ENCODE measurements at places on chromosomes 11 and 22. TPM values are rescaled to one million over a fixed set of nuclear protein-coding genes. Genes with fewer than 3 reads are reported as not detected.

The APOA4 gene
- total RNA-seq: 0.52 TPM

The PDGFB gene
- 8.9 TPM for total RNA-seq

The SLC22A12 gene
- not detected for total RNA-seq

The OR5A1 gene
- total RNA-seq: not detected

The UCP3 gene
- 1.6 TPM for total RNA-seq

The CRYBB2 gene
- total RNA-seq: not detected

The CFAP300 gene
- 5.2 TPM for total RNA-seq

The C11orf86 gene
- not detected for total RNA-seq

The SLC17A6 gene
- not detected for total RNA-seq

The TOLLIP gene
- 8.9 TPM for total RNA-seq

The SELENOO gene
- total RNA-seq: 4.7 TPM

The MYBPC3 gene
- 1.6 TPM for total RNA-seq

The MPZL2 gene
- 1.0 TPM for total RNA-seq

Measured in skeletal muscle tissue (tissue), 5 donors.